ENCODE measurements at places on chromosomes 6 and 20. TPM values are rescaled to one million over a fixed set of nuclear protein-coding genes. Genes with fewer than 3 reads are reported as not detected.
A peak's percentile ranks its signal among the peaks of the same experiment; 100 is the strongest.

- DNase-seq, result no peak
Measured at GRCh38 chr6:70051197-70052124, 185.1 kb downstream of the COL19A1 start.

- no peak for DNase-seq
Measured at GRCh38 chr6:90691823-90692222, 105.0 kb upstream of the MAP3K7 start.

The RGS17 gene
- 3.5 TPM for total RNA-seq

DNA sequence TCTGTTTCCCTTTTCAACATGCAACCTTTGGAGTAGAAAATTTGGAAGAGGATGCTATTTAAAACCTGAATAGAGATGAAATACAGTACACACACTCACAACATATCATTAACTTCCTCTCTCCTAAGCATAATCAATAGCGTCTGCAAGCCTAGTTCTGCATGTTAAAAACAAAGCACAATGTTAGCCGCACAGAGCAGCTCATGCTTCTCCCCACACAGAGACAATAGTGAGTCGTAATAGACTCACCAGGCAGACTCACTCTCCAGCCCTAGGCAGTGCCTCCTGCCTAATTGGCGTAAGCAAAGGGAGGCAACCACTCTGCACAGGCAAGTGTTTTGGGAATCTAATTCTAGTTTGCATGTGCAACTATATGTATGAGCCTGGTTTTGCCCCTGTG, 45.8 kb upstream of the ARID1B start:
- DNase-seq, result no peak

DNA sequence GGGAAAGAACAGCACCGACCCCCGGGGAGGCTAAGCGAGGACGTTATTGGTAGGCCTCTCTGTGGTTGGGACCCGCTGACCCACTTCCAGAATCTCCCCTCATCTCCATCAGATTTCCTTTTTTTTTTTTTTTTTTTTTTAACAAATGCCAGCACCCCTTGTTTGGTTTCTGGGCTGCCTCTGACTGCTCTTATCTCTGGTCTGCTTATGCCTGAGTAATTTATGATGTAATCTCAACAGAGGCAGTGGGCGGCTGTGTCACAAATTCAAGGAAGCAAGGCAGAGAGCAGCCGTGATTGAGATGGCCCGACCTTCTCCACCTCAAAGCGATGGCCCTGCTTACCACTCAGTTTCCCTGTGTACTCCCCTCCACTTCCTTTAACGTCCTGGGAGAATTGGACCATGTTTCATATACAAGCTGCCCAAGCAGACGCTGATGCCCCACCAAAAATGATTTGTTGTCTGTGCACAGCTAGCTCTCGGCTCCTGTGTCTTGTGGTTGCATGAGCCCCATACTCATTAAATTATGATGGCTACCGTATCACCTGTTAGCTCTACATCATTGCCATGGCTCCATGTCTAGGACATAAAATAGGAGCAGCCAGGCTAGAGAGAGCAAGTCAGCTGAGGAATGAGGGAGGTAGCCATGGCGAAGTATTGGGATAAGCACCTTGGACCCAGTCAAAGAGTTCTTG, 98.1 kb downstream of the ZNF217 start:
- no peak for DNase-seq

DNA sequence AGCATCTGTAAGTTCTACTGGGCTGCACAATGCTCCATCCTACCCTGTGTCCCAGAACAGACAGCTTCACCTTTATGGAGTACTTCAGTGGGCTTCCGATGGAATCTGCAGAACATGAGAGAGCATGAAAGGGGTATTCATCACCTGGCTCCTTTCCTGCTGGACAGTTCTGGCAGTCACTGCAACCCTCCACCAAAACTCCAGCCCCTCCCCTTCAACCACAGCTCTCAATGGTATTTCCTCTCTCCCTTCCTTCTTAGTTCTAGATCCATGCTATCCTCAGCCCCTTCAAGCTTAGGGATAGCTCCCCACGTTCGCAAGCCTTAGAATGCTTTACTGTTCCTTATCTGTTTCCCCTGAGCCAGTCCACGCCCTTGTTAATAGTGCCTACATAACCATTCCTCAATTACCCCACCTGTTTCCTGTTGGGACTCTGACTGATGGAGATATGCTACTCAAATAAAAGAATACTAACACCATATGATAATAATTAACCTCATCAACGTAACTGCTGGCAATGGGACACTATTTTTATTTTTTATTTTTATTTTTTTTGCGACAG, 26.8 kb downstream of the TRAM2 start:
- DNase-seq, result peak; percentile 39

DNA sequence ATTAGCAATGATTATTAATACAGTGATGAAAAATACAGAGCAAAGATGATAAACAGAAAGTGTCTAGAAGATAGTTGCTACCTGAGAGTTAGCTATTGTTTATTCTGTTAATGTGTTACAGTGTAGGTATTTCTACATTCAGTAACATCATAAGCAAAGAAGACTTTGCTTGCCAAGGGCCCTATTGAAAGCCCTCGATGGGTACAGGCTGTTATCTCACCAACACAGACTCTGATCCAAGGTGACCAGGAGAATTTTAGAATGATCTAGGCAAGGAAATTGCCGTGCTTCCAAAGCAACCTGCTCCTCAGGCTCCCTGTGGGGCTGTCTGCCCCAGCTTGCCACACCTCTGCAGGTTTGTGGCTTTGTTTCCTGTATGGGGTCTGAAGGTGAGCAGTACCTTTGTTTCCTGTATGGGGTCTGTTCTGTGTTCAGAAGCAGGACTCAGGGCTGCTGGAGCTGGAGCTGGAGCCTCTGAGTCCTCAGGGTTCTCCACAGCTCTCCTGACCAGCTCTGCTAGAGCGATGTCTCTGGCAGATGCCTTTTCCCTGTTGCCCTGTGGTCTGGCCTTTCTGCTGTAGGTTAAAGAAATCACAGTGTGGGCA, 32.5 kb downstream of the PHACTR3 start:
- no peak for DNase-seq

- DNase-seq, result no peak
Measured at GRCh38 chr6:116313101-116313776, 33.5 kb upstream of the TSPYL1 start.

GRCh38 chr6:8174571-8174970, 72.2 kb upstream of the EEF1E1 start:
- no peak for DNase-seq

- no peak for DNase-seq
Measured at GRCh38 chr20:6028818-6029217, 25.0 kb downstream of the LRRN4 start.

DNA sequence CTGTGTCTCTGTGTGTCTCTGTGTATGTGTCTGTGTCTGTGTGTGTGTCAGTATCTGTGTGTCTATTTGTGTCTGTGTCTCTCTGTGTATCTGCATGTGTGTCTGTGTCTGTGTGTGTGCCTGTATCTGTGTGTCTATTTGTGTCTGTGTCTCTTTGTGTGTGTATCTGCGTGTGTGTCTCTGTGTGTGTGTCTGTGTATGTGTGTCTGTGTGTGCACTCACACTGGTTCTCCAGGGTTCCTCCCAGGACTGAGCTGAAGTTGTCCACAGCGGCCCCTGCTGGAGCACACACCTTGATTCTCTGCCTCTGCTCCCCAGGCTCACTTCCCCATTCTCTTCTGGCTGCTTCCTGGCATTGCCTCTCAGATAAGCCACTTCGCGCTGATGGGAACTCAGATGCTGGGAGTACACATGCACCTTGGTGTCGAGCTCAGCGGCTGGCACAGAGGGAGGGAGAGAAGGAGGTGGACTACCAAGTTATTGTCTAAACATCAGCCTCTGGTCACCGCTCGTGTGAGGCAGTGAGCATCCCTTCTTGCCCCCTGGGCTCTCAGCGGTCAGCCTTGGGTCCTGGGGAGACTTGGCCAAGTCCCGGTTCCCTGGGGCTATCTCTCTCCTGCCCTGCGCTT, 104.9 kb upstream of the NXT1 start:
- DNase-seq, result no peak

DNA sequence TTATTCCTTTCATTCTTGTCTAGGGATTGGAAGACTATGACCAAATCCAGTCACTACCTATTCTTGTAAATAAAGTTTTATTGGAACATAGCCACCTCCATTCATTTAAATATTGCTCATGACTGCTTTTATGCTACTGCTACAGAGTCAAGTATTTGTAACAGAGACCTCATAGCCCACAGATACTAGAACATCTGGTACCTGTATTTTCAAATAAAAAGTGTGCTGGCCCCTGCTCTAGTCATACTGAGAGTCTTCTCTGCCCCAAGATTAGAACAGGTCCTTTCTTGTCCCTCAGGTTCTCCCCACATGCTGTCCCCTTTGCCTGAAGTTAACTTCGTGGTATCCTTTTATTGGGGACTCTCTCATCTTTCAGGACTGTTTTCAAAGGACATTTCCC, 422.3 kb downstream of the CBLN4 start:
- DNase-seq, result no peak

DNA sequence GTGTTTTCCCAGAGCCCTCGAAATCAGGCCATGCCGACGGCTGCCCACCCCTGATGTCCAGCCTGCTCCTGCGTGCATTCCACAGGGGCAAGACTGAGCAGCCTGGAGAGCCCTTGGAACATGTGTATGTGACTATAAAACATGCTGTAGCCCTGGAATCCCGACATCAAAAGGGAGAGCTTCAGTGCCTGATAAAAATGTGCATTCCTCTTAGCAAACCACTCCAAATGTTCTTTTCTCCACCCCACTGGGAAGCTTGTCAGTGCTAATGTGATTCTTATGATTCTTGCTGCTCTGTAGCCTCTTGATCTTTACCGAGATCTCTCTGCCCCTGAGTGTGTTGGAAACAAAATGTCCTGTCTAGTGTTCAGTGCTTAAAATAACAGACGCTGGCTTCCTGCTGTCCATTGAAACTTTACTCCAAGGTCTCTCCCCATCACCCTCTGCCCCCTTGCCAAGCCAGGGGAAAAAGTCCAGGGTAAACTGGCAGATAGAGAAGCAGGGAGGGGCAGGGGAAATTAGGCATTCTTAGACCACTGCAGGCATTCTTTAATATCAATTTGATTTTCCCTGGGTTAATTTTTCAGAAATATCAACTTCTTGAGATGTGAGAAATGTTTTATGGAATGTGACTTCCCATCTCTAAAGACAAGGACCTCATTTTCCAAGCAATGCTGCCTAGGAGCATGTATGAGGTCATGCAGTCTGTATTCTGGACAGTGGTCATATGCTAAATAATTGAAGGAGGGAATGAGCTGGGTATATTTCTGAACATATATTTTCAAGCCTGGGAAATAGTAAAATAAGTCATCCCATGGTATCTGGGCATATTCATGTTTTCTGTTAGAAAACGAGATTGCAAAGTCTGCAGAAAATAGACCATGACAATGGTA, 73.8 kb upstream of the ISM1 start:
- DNase-seq, result no peak

The BMP2 gene
- not detected for total RNA-seq

DNA sequence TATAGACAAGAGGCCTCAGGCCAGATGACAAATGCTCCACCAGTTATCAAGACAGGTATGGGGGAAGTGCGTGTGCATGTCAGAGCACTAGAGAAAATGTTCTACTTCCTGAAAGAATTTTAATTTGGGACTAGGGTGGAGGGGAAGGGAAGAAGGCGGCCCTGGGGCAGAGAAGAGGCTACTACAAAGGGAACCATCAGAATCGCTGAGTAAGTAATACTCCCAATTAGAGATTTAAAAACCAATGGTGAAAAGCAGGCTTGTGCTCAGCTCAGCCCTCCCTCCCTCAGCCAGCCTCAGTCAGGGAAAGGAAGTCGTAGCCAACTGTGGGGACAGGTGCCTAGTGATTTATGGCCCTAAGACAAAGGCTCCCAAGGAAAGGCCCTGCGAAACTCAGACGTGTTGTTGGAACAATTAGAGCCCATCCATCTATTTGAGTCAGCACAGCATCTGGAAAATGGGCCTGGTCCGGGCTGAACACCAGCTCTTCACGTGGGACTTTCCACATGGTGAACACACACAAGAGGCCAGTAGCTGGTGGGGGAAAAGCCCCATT, 15.0 kb upstream of the MAFB start:
- DNase-seq, result no peak

DNA sequence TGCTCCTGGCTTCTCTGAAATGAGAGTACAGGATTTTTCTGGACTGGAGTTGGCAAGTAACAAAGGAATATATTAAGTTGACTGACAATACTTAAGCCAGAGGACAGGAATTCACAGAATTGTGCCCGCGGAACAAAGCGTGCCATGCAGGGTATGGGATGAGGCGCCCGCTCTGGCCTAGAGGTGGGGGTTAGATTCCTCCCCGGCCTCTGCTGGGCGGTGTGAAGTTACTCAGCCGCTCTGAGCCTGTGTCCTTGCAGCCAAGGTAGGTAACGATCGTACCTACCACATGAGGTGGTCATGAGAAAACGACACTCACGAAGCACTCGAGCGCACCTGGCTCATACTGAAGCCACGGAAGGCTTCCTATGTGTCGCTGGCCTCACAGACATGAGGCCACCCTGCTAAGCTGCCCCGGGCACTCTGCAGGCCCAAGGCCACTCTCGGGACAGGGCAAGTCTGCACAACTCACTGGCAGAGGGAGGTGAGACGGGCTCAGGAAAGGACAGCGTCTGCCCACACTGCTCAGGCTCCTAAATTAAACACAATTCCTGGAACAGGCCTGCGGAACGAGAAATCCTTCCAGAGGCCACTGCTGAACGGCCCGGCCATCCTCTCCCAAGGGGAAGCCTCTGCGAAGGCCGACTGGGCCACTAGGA, 70.8 kb downstream of the PSMG4 start:
- DNase-seq, result no peak

The ZSCAN31 gene
- 4.3 TPM for total RNA-seq

DNA sequence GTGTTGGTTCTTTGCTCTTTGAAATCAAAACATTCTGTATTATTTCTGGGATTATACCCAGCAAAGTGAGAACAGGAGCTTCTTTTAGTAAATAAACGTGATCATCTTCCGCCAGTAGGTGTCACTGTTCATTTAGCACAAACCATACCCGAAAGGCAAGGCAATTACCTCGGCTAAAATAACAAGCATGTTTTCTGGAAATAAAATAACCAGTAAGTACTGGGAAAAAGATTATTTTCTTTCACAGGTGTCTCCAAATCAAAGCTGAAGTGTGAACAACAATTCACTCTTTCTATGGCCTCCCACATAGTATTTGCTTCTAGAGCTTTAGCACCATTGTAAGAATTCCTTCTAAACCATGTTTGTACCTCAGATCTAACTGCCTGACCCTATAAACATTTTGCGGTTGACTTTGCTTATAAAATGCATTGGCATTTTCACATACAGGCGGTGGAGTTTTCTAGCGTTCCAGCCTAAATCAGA, 144.6 kb upstream of the AGPAT4 start:
- peak; percentile 79 for DNase-seq

GRCh38 chr6:151330130-151330696, 61.1 kb downstream of the ZBTB2 start:
- peak; percentile 78 for DNase-seq

The GPR6 gene
- not detected for total RNA-seq

GRCh38 chr6:88614316-88614877, 349.0 kb downstream of the RNGTT start:
- no peak for DNase-seq

- DNase-seq, result no peak
Measured at GRCh38 chr6:168858926-168859325, 394.7 kb downstream of the THBS2 start.

The IL22RA2 gene
- total RNA-seq, result not detected

GRCh38 chr6:15113587-15113986, 132.3 kb upstream of the JARID2 start:
- DNase-seq, result no peak

The TNXB gene
- 11.5 TPM for total RNA-seq

The ERVFRD-1 gene
- total RNA-seq, result 0.11 TPM

- no peak for DNase-seq
Measured at GRCh38 chr6:17066610-17067009, 35.2 kb upstream of the STMND1 start.

The ZSWIM3 gene
- 2.6 TPM for total RNA-seq

GRCh38 chr6:84553527-84553926, 210.9 kb downstream of the TBX18 start:
- DNase-seq, result no peak

The ZNF335 gene
- total RNA-seq, result 32.9 TPM

GRCh38 chr6:62528894-62529526, 243.0 kb upstream of the KHDRBS2 start:
- no peak for DNase-seq
